HEK293T (cell line): ENCODE measurements at places on chromosomes 5 and 9.

GRCh38 chr9:130329061-130329460 is 63.5 kb downstream of the HMCN2 start:
- DNase-seq = no peak

- DNase-seq = peak; percentile 41
Observed at GRCh38 chr9:20611691-20612287, 10.5 kb downstream of the MLLT3 start.

GRCh38 chr9:124392871-124393460 is 22.3 kb downstream of the PSMB7 start:
- DNase-seq = peak; percentile 55

DNA sequence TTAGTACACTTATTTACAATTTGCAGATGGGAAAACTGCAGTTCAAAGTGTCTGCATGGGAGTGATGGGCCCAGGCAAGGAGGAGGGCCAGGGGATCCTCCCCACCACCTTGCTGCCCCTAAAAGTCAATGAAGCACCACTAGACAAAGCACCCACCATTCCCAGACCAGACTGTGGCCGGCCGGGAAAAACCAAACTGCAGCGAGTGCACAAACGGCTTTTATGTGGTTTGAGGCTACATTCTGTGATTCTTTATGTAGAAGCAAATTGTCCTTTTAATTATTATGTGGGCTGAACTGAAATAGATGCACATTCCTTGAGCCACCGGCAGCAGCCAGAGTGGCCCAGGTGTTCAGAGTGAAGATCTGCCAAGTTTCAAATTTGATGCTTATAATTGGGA is 585.3 kb upstream of the KLF4 start:
- no peak for DNase-seq

- no peak for DNase-seq
Observed at GRCh38 chr5:116456036-116456435, 118.6 kb downstream of the SEMA6A start.
